ENCODE measurements at places on chromosomes 5 and 9. TPM values are rescaled to one million over a fixed set of nuclear protein-coding genes. Genes with fewer than 3 reads are reported as not detected.

RANBP17 gene
- 17.5 TPM for total RNA-seq

PIP5K1B gene
- not detected for total RNA-seq

DNA sequence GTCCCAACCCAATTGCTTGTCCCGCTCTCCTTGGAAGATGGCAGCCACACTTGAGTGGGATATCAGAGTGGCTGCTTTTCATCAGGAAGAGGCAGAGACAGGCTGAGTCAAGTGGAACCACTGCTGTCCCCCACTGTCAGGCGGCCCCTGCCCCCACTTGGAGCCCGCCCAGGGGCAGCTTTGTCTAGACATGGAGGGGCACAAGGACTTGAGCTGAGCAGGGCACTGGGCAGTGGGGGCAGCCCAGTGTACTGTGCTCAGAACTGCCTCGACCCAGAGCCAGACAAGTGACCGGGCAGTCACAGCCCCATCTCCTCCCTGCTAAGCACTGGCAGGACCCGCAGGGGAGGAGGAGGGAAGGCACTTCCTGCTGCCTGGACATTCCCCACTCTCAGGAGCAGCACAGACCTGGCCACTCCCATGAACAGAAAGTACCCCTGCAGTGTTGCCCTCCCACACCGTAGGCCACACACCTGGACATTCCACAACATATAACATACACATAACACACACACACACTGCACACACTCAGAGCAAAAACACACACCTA lies 91.0 kb downstream of the MRPL36 start:
- peak; percentile 76 for DNase-seq

- no peak for DNase-seq
Measured at GRCh38 chr5:128464596-128464995, 73.4 kb downstream of the FBN2 start.

GRCh38 chr9:135166565-135166964 lies 79.1 kb downstream of the OLFM1 start:
- no peak for DNase-seq

DMRT3 gene
- not detected for total RNA-seq

SH3RF2 gene
- total RNA-seq = 0.38 TPM

DNA sequence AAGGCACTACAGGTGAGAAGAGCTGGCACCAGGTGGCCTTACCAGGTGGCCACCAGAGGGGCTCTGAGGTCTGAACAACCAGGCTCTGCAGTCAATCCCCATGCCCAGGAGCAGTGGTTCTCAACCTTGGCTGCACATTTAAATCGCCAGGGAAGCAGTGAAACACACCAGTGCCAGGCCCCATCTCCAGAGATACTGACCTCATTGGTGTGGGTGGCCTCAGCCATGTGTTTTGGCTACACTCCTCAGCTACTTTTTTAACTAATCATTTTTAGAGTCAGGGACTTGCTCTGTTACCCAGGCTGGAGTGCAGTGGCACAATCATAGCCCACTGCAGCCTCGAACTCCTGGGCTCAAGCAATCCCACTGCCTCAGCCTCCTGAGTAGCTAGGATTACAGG lies 56.0 kb downstream of the GABBR2 start:
- no peak for DNase-seq

DNA sequence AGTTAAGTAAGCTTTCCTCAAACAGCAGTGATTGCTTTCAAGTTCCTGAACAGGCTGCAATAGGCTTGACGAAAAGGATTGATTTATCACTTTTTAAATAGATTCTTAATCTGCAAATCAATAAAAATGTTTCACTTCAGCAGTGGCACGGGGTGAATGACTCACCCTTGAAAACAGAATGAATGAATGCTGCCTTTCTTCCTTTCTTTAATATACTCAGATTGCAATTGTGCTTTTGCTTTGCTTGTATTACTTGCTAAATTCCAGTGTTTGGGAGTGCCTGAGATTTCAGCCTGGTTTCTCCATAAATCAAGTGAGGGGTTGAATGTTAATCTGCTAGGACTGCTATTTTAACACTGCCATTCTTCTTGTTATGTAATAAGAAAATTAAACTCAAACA lies 1293.8 kb downstream of the PTPRD start:
- DNase-seq = no peak

SHROOM1 gene
- 3.2 TPM for total RNA-seq

DNA sequence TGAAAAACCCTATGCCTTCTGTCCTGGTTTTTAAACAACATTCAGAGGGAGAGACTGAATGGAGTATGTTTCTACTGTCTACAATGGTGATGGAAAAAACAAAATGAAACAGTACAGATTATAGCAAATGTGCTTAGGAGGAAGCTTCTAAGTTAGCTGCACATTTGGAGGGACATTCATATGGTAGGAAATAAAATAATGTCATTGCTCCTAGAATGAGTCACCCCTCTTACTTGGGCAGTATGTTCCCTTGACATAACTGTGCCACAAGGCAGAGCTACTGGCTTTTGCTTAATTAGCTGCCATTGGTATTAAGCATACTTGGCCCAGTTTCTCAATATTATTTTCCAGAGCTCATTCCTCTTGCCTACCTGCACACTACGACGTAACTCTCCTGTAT lies 128.9 kb downstream of the GDNF start:
- DNase-seq = no peak

CERCAM gene
- total RNA-seq = 128 TPM

ENHO gene
- 1.0 TPM for total RNA-seq
